GM04504 (cell line): ENCODE measurements at places on chromosomes 3 and 15.
A peak's percentile ranks its signal among the peaks of the same experiment; 100 is the strongest.

GRCh38 chr3:127970966-127971592, 56.0 kb downstream of the KBTBD12 start:
- no peak for DNase-seq

- DNase-seq = no peak
Measured at GRCh38 chr3:43338295-43338694, 52.0 kb downstream of the SNRK start.

GRCh38 chr3:64174328-64174727, 50.9 kb downstream of the PRICKLE2 start:
- no peak for DNase-seq

DNA sequence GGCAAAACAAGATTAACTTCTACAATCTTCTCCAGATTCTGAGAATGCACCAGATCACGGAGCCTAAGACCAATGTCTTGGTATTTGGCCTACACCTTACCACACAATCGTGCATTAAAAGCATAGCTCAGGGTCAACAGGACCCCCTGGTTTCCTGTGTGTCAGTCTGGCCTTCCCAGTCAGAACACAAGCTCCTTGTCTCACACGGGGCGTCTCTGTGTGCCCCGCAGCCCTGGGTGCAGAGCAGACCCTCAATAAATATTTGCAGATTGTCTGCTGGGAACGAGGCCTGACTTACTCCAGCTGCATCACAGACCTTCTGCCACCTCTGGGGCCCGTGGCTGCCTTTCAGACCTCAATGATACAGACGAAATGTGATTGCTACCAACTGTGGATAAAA, 82.5 kb upstream of the CTNNB1 start:
- DNase-seq = no peak

- no peak for DNase-seq
Measured at GRCh38 chr3:68033867-68034266, 379.5 kb upstream of the SUCLG2 start.

DNA sequence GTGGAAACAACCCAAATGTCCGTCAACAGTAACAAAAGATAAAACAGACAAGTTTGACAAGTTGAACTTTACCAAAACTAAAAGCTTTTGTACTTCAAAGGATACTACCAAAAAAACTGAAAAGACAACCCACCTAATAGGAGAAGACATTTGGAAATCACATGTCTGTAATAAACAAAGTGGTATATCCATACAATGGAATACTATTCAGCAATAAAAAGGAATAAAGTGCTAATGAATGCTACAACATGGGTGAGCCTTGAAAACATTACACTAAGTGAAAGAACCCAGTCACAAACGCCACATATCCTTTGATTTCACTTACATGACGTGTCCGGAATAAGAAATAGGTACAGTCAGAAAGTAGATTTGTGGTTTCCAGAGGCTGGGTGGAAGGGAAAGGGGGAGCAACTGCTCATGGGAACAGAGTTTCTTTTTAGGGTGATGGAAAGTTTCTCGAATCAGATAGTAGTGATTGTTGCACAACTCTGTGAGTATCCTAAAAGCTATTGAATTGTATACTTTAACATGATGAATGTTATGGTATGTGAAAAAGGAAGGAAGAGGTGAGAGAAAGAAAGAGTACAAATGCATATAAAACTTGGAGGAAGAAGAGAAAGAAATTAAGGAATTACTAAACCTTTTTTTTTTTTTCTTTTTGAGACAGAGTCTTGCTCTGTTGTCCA, 72.7 kb upstream of the ABHD2 start:
- DNase-seq = no peak

- DNase-seq = no peak
Measured at GRCh38 chr3:61524933-61525332, 36.4 kb upstream of the PTPRG start.

DNA sequence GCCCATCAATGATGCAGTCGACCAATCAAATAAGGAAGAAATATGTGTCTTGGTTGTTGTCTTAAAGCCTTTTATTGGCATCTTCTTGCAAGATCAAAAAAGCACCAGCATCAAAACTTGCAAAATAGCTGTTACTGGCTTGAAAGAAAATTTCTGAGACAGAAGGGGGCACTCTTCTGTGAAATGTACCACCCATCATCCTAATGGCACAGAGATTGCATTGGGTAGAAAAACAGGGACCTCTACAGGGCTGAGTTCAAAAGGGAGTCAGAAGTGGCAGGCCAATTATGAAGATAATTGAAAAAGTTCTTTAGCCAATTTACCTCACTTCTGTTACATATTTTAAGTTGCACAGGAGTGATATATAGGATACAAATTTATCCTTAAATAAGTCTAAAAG, 122.3 kb upstream of the GPR149 start:
- DNase-seq = no peak

- DNase-seq = no peak
Measured at GRCh38 chr3:190560013-190560895, 46.4 kb downstream of the IL1RAP start.

DNA sequence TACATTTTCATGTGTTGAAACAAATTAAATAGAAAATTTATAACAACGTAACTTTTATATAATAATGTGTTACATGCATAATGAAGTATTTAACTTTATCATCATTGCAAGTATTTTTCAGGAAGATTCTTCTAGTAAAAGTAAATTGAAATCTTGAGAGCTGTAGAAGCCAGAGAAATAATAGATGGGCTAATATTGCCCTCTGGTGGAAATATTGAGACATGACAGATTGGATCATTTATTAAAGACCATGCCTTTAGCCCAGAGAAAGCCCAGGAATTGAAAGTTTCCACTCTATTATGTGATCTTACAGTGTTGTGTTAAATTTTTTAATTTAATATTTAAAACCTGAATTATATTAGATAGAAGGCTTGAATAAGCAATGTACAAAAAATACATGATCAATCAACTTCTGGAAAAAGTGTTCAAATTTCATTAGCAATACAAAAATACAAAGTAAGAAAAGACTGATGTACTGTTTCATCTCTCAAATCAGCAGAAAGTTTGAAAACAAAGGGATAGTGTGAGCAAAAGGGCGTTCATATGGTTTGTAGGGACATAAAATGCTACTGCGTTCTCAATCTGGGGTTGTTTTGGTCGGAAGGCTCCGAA, 52.7 kb upstream of the SPTSSB start:
- DNase-seq = no peak

DNA sequence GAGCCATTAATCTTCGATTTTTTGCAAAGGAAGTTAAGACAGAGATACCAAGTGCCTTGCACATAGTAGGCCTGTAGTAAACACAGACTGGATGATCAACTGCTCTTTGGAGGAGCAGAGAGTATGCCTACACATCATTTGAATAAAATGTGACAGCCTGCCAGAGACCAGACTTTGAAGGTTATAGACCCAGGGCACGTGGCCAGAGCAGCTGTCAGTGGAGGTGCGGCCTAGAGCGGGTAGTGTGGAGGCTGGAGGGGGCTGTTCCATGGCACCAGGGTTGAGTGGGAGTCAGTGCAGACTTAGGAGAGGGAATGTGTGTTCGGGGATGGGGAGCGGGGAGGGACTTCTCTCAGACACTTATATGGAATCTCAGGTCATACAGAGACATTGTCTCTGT, 80.8 kb downstream of the SMAD3 start:
- DNase-seq = no peak

- no peak for DNase-seq
Measured at GRCh38 chr15:26050984-26051383, 187.9 kb upstream of the ATP10A start.

DNA sequence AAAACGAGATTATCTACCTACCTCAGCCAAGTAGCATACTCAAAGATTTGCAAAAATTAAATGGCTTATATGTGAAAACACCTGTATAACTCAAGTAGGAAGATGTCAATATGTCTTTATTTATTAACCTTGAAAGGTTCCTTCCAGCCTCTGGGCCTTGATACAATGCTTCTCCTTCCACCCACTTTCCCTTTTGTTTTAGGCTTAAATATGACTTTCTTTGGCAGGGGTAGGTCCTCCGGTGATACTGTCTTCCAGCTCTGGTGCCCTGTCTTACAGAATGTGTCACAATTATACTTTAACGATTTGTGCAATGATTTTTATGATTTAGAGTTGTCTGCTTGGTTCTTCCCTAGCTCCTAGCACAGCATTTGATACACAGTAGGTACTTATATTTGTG, 4.1 kb downstream of the LINS1 start:
- DNase-seq = no peak

DNA sequence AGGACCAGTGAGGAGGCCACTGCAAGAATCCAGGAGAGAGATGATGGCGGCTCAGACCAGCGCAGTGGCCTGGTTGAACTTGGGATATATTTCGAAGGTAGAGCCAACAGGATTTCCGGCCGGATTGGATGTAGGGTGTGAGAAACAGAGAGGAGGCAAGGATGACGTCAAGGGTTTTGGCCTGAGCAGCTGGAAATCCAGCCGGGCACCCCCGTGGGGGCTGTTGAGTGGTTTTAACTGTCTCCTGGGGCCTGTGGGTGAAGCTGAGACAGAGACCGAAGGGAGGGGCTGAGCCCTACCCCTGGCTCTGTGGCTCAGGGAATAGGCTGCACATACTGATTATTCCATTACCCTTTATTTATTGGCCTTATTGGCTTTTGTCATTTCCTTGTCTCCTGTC, 45.7 kb downstream of the EXOG start:
- DNase-seq = no peak

DNA sequence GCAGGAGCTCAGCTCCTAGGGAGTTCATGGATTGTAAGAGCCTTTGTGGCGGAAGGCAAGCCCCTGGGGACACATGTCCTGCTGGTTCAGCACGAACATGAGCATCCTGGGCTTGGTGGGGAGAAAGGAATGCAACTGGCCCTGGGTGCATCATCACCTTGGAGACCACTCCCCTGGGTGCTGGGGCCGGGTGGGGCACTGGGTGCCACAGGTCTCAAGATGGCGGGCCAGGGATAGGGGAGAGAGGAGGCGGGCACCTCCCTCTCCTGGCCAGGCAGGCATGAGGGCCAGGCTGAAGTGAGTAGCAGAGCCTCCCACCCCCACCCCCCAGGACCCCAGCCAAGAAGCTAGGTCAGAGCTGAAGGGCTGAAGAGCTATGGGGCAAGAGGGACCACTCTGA, 768 bp downstream of the PCBP4 start:
- DNase-seq = no peak

DNA sequence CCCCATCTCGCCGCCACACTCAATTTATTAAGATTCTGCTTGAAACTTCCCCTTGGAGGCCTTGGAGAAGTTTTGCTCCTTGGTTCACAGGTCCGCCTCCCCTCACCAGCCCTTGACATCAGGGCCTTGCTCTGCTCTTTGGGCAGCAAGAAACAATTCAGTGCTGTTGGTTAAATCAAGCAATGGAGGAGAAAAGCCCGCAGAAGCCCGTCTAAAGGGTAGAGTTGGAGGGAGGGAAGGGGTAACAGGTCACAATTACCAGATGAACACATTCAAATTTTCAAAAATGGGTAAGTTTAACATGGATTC, 429 bp downstream of the PARP9 start:
- no peak for DNase-seq

DNA sequence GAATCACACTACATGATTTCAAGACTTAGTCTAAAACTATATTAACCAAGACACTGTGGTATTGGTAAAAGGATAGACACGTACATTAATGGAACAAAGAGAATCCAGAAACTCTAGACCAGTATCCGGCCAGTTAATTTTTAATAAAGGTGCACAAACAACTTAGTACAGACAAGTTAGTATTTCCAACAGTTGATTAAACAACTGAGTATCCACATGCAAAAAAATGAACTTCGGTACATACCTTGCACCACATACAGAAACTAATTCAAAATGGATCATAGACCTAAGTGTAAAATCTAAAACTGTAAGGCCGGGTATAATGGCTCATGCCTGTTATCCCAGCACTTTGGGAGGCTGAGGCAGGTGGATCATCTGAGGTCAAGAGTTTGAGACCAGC, 46.6 kb upstream of the DUSP7 start:
- no peak for DNase-seq

DNA sequence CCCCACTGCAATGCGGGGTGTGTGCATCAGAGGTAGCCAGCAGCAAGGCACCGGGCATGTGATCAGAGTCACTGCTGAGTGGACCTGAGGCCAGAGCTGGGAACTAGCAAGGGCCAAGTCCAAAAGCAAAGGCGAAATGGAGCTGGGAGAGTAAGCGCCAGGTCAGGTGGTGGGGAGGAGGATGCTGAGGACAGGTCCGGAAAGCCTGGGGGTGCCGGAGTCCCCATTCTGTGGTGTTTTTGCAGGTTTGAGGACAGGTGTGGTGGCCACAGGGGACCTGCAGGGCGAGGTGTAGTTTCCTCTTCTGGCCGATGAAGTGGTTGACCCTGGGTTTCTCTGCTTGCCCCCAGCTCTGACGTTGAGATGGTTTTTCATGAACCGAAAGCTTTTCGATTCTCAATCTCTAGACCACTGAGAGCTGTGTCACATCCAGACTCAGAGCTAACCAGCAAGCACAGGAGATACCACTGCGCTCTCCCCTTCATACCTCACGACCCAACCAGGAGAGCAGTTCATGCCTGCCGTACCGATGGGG, 35.0 kb upstream of the HES1 start:
- no peak for DNase-seq

DNA sequence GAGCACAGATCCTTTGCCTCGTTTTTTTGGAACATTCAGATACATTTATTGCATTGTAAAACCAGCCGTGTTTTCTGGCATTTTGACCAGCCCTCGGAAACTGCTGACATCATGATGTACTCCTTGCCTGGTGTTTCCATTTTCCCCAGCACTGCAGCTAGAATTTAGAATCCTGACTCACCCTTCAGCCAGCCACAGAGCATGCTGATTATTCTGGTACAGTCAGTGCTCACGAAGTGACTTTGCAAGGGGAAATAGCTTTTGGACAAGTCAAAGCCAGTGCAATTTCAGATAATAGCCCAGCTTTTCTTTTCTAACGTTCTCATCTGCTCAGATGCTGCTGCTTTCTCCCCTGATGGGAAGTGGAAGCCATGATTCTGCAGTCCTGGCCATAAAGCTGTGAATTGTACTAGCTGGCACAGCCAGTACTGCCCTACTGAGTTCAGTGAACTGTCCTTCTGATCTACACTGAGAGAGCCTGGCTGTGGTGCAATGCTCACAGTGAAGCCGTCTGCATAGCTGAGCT, 12.1 kb upstream of the CNBP start:
- peak; percentile 95 for DNase-seq

- DNase-seq = no peak
Measured at GRCh38 chr3:49294343-49294742, 17.3 kb upstream of the C3orf62 start.

- no peak for DNase-seq
Measured at GRCh38 chr15:89978914-89979313, 22.2 kb upstream of the ZNF710 start.

GRCh38 chr15:93088200-93088980, 621 bp downstream of the RGMA start:
- no peak for DNase-seq
